ENCODE measurements at places on chromosomes 3 and 15.

GRCh38 chr3:115351193-115351592 lies 204.1 kb upstream of the ZBTB20 start:
- no peak for DNase-seq

DNA sequence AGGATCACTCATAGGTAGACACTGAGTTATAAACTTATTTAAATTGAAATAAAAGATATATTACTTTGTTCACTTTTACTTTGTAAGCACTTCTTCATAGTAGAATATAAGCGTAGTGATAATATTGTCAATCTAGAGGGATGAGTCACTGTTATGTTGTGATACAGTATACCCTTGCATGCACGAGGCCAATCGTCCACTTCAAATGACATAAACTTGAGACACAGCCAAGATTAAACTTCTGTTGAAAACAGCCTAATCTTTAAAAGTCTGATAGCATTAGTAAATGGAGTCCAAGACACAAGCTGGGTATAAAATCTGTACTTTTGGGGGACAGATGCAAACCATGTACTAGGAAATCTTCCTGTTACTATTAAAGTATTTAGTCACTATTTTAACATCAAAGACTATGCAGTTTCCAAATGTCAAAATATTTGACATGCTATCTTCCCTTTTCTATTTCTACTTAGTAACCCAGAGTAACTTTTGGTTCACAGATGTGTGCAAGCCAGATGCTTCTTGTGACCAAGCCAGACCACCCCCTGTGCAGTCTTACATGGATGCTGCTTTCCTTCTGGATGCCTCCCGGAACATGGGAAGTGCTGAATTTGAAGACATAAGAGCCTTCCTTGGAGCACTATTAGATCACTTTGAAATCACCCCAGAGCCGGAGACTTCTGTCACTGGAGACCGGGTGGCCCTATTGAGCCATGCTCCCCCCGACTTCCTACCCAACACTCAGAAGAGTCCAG lies 85.3 kb downstream of the PIK3R4 start:
- DNase-seq, result no peak

GRCh38 chr15:71508081-71508682 lies 302.2 kb upstream of the NR2E3 start:
- no peak for DNase-seq

DNA sequence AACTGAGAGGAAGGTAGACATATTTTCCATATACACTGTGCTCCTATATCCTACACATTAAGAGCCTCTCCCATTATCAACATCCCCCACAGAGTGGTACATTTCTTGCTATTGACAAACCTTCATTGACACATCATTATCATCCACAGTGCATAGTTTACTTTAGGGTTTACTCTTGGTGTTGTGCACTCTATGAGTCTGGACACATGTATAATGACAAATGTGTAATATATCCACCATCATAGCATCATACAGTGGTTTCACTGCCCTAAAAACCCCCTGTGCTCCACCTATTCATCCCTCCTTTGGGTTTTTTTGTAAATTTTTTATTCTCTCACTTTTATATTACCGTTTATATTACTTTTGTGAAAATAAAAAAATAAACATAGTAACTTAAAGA lies 22.2 kb upstream of the CLDN18 start:
- no peak for DNase-seq

DNA sequence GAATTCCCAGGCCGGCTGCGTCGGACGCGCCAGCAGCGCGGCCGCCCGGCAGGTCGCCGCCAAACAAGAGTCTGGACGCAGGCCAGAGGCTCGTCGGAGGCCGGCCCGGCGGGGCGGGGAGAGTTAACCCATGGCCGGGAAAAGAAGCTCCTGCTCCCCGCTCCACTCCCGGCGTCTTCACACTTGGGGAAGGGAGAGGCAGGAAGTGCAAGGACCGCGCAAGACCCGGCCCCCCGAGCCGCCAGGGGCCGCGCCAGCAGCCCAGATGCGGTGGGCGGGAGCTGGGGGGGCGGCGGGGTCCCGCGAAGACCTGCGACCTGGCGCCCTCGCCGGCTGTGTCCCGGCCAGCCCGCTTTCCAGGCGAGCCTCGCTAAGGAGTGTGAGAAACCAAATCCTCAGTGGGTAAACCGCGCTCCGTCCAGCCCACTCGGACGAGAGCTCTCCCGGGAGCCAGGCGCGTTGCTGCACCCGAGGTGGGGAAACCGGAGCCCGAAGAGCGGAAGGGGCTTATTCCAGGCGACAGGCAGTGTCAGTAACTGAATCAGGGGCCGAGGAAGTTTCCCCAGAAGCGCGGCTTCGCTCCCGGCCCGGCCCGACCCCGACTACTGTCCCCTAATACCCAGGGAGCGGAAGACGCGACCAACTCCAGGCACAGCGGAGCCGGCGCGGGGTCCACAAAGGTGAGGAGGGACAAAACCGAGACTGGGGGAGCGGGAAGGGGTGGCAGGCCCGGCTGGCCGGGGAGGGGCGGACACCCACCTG lies 721 bp downstream of the ADAMTS7 start:
- DNase-seq, result no peak

DNA sequence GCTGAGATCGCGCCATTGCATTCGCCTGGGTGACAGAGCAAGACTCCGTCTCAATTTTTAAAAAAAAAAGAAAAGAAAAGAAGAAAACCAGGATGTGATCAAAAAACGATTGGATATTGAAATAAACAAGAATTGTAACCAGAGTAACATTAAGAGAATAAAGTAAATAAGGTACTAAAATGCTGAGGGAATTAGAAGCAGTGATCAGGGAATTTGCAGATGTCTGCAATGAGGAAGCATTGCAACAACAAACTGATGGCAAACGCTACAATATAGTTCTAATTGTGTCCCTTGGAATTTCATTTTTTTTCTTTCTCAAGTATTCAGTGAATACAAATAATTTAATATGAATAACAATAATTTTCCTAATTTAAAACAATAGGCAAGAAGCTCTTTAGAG lies 1077.5 kb downstream of the TBL1XR1 start:
- no peak for DNase-seq

DNA sequence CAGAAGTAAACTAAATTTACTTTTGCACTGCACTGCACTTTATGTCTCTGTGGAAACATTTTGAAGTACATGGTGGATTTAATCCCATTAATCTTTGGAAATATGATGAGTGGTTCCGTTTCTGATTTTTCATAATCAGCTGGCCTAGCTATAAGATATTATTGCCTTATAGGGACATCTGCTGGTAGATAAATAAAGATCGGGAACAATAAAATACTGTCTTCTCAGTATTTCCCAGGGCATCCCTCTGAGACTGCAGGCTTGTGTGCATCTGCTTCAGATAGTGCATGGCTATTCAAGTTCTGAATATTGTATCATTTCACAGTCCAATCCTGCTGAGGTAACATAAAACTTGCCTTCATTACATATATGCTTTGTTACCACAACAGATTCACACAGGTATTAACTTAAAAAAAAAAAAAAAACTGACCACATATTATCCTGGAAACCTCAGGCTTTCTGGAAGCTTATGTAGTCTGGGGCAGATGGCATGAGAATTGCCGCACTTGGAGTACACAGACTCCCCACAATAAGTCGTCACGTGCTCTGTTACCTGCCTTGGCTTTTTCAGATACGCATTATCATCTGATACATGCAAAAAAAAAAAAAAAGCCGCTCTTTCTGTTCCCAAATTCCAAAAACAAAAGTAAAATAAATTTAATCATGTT lies 330.8 kb upstream of the AGTR1 start:
- DNase-seq, result peak; percentile 16

DNA sequence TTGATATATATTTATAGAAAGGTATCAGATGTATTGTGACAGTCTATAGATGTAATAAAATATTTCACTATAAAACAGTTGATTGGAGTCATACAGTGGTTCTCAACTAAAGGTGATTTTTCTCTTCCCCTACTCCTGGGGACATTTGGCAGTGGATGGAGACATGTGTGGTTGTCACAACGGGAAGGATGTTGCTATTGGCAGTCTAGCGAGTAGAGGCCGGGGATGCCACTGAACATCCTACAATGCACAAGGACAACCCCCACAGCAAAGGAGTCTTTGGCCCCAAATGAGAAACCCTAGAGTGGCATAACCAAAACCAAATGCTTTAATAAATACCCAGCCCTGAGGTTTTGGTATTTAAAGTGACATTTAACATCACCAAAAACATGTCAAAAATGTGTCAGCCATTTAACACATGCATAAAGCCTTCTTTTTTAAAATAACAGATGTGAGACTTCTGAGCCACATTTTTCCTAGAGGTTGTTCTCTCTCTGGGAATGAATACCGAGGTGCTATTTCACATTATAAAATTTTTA lies 367.5 kb downstream of the PTPRG start:
- no peak for DNase-seq

DNA sequence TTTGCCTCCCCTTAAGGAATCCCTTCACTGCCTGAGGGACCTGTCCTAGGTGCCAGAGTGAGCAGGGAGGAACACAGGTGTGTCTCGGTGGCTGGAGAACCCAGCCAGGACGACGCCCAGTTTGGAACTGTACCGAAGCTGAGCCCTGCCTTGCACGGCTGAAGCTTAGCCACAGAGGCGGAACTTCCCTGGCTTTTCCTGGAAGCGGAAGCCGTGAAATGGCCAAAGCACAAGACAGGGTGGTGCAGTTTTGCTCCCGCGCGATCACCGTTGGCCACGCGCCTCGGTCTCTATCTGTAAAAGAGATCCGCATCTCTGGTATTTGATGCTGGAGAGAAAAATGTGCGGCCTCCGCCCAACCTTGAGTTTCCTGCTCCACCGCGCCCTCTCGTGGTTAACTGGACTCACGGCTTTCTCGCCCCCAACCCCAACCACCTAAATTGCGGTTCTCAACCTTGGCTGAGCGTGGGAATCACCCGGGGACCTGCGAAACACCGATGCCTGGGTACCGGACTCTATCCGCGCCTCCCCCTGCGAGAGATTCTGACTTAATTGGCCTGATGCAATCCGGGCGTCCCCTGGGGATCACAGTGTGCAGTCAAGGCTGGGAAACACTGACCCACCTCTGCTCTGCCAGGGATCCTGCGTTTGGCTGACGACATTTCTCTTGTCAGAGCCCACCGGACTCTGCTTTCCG lies 70.7 kb upstream of the ABHD2 start:
- DNase-seq, result peak; percentile 62

DNA sequence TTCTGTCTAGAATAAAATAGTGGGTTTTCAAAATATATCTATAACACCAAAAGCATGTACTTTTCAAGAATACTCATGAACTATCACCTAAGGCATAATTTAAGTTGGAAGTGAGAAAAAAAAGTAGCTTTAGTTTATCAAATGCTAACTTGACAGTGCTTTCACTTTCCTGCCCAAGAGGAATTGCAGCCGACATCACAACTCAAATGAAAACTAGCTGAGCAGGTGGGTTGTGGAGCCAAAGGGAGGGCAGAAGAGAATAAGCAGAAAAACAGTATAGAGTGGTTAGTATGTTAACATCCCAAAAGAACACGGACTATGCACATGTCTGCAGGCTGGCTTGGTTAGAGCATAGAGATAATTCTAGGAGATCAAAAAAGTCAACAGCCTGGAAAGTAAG lies 120.9 kb downstream of the NEDD4 start:
- no peak for DNase-seq

DNA sequence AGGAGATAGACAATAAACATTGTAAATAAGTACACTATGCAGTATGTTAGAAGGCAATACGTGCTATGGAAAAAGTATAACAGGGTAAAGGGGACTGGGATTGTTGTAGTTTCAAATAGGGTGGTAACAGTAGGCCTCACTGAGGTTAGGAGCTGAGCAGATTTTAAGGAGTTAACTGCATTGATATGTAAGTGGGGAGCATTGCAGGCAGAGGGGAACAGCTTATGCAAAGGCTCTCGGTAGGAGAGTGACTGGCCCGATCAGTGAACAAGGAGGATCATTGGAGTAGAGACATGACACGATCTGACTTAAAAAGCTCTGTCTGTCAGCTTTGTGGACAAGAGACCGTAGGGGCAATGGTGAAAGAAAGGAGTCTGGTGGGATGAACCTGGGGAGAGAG lies 46.8 kb downstream of the PCCB start:
- DNase-seq, result no peak

DNA sequence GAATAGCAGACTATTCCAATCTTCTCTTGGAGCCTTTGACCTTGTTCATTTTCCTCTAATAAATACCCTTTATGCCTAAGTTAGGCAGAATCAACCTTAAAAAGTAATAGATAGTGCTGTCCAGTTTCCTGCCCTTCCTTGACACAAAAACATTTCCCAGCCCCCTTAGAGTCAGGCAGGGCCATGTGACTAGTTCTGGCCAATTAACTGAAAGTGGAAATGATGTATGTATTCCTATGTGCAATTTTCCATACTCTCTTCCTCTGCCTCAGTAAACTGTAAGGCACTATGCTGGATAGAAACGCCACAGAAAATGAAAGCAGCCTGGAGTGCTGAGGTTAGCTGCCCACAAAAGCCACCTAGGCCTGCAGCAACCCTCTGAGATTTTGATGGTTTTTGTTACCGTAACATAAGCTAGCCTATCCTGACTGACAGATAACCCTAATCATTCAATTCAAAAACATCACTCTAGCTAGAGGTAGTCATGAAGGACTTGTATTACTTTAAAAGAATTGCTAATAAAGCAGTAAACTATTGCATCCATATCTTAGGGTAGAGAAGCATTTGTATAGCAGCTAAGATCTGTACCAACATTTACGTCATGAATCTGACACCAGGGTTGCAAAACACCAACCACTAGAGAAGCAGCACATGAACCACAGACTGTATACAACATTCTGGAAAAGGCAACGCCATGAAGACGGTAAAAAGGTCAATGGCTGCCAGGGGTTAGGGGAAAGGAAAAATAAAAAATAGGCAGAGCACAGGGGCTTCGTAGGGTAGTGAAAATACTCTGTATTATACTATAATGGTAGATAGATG lies 112.9 kb downstream of the ULK4 start:
- DNase-seq, result no peak

GRCh38 chr15:77944002-77944867 lies 133.3 kb downstream of the TBC1D2B start:
- peak; percentile 67 for DNase-seq

- no peak for DNase-seq
Observed at GRCh38 chr3:31862666-31863279, 118.3 kb downstream of the OSBPL10 start.

DNA sequence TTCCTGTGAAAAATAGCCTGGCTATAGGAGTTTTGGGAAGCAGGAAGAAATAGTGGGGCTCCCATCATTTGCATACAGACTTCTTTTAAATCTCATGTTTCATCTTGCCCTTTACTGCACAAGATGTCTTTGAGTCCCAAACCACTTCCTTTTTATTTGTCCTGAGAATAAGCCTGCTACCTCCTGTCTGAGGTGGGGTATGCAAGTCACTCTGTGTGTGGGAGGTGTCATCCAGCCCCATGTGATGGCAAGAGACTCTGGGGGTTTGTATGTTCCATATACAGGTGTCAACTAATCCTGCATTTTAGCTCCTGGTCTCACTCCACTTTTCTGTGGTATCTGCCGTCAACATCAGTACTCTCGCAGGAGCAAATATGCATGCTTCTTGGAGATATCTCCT lies 102.0 kb downstream of the OTOL1 start:
- no peak for DNase-seq

GRCh38 chr3:190695225-190695624 lies 167.3 kb downstream of the GMNC start:
- no peak for DNase-seq

Measured in fibroblast of the conjunctiva (primary cell).